ENCODE measurements at places on chromosomes 4 and X.

- no peak for DNase-seq
Observed at GRCh38 chrX:7233580-7234406, 85.8 kb upstream of the PUDP start.

- no peak for DNase-seq
Observed at GRCh38 chrX:130267956-130268448, 697 bp downstream of the ZNF280C start.

- DNase-seq = no peak
Observed at GRCh38 chr4:39754309-39754708, 56.4 kb downstream of the UBE2K start.

- no peak for DNase-seq
Observed at GRCh38 chr4:112213091-112213490, 18.5 kb upstream of the AP1AR start.

All from effector memory CD8-positive, alpha-beta T cell (primary cell).